ENCODE measurements at places on chromosomes 2 and 18.
A peak's percentile ranks its signal among the peaks of the same experiment; 100 is the strongest.

GRCh38 chr2:74093426-74093825 lies 54.3 kb downstream of the BOLA3 start:
- no peak for DNase-seq

GRCh38 chr2:233367586-233367985 lies 13.3 kb downstream of the DGKD start:
- no peak for DNase-seq

DNA sequence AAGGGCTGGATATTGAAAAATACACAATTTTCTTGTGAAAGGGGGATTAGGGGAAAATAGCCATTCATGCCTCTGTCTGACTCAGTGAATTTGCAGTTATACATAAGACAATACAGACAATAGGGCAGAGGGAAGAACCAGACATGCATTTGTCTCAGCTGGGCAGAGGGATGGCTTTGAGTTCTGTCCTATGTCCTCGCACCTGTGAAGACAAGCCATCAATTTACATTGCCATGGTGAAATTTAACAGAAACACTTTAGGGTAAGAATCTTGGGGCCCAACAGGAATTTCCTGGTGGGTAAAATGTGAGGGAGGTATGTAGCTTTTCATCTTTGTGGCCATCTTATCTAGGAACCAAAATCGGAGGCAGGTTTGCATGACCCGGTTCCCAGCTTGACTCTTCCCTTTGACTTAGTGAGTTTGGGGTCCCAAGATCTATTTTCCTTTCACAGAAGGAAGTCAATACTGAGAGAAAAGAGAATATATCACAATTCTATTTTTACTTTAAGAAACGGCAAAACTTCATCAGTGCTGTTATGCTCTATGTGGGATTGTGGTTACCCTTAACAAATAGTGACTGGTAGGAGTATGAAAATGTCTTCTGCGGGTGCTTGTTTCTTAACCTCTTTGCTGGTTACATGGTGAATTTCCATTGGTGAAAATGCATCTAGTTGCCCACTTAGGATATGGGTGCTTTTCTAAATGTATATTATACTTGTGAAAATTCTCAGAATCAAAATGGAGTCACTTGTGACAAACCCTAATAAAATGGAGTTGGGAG lies 221.8 kb downstream of the SPP2 start:
- DNase-seq = no peak

DNA sequence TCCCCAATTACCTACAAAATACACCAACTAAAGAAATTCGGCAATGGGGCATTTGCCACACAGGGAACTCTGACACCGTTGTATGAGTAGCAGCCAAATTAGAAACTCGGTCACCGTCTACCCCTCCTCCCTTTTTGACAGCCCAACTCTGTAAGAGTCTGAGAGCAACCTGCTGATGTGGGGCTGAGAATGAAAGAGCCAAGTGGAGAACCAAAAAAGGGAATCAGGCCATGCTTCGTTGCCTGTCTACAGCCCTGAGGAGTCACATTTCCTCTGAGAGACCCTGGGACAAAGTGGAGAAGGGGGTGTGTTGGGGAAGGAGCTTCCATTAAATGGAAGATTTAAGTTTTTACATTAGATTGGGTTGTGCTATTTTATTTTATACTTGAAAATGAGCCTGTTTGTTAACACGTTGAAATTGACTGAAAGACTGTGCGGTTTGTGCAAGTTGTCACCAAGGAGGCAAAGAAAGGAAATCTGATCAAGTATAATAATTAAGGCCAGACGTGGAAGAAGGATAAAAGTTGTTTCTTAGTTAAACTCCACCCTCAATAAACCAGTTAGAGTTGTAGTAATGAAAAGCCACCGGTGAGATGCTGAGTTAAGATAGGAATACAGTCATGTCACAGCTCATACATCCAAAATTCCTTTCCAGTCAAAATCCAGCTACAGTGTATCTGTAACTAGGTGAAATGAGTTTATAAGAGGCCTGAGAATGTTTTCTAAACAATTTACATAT lies 131.7 kb upstream of the CREB1 start:
- DNase-seq = no peak

DNA sequence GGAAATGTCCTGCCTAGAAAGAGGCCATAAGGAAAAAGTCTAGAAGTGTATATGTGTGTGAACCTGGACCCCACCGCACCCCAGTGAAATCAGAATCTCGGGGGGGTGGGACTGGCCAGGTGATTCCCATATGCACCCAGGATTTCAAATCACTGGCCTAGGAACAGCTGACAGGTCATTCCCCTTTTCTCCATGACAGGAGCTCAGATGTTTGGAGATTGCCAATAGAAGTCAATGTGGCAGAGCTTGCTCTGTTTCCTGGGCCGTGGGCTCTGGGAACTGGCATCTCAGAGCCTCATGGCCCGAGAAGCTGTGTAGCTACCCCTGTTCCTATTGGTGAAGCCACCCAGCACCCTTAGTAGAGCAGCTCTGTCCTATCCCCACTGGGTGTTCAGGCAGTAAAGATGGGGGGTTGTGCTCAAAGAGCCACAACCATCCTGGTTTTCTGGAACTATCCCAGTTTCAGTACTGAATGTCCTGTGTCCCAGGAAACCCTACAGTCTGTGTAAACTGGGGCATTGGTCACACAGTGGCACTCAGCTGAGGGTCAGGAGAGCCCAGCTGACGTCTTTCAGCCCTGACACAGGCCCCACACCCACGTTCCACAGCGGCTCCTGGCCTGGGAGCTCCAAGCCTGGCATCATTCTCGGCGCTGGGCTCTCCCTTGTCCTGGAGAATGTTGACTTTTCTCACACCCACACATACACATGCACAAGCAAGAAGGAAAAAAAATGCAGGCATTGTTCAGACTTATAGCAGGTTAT lies 18.9 kb downstream of the GNLY start:
- no peak for DNase-seq

GRCh38 chr2:73762571-73762970 lies 17.3 kb downstream of the DUSP11 start:
- DNase-seq = no peak

GRCh38 chr2:69059731-69060290 lies 46.8 kb downstream of the ANTXR1 start:
- no peak for DNase-seq

DNA sequence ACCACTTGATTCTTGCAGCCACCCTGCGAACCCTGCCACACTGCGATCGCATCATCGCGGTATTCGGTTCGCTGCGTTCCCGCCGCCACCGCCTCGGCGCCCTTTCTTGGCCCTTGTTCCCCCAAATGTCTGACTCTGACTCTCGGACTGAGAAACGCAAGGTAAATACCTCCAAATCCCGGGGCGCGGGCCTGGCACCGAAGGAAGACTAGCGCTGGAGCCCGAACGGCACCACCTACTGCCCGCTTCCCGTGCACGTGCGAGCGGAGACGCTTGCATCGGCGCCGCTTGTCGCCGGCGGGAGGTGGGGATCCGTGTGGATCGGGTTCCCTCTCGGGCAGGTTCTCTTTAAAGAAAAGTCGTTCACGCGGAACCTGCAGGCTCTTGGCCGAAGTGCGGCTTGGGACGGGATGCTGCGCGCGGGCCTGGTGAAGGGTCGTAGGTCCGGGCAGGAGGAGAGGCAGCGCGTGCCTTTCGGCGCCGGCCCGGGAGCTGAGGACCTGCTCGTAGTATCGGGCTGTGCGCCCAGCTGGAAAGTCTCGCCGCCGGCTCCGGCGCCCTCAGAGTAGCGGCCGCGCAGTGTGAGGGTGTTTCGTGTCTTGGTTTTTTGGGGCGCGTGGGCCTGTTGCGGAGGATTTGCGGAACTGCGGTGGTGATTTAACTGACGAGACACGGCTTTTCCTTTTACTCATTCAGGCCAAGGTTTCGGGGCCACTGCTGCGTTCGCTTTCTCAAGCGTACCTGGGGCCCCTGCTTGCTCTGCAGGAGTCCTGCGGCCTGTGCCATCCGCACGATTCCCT lies 514 bp downstream of the BCL2L11 start:
- DNase-seq = no peak

- no peak for DNase-seq
Observed at GRCh38 chr2:382728-383022, 94.8 kb upstream of the ALKAL2 start.

GRCh38 chr2:159695795-159696448 lies 16.4 kb upstream of the MARCHF7 start:
- no peak for DNase-seq

GRCh38 chr2:109685453-109685852 lies 71.3 kb downstream of the SOWAHC start:
- peak; percentile 38 for DNase-seq

- DNase-seq = no peak
Observed at GRCh38 chr2:216570357-216570756, 62.9 kb upstream of the IGFBP2 start.

DNA sequence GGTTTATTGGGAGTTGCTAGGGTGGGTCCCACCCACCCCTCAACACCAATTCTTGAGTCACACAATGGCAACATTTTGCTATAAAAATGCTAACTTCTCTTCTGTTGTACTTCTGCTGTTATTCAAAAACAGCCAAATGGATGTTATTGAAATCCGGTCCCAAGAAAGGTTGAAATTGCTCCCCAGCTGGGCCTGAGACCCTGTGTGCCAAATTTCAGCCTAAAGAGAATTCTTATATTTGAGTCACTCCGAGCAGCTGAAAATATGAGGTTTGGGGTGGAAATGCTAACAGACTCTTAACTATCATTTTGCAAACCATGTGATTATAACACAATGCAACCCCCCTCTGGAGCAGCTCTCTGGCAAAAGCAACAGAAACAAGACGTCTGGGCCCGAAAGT lies 27.0 kb upstream of the ACVR1 start:
- no peak for DNase-seq

GRCh38 chr2:27485496-27485895 lies 4.0 kb downstream of the IFT172 start:
- no peak for DNase-seq

GRCh38 chr2:45885171-45885621 lies 233.7 kb downstream of the PRKCE start:
- DNase-seq = no peak

- no peak for DNase-seq
Observed at GRCh38 chr2:189276277-189276676, 96.7 kb upstream of the COL5A2 start.

- no peak for DNase-seq
Observed at GRCh38 chr2:208608122-208608835, 201.7 kb downstream of the PTH2R start.

GRCh38 chr2:197010200-197011020 lies 83.9 kb upstream of the PGAP1 start:
- no peak for DNase-seq

- no peak for DNase-seq
Observed at GRCh38 chr18:22213333-22213973, 44.1 kb downstream of the GATA6 start.

GRCh38 chr2:174690026-174690425 lies 74.2 kb downstream of the CHRNA1 start:
- DNase-seq = no peak

GRCh38 chr2:160408173-160408958 lies 85.2 kb downstream of the RBMS1 start:
- DNase-seq = no peak

- DNase-seq = no peak
Observed at GRCh38 chr2:150339282-150339681, 148.2 kb downstream of the RND3 start.

GRCh38 chr18:48915626-48916425 lies 34.9 kb downstream of the SMAD7 start:
- no peak for DNase-seq

GRCh38 chr18:48922801-48923730 lies 27.7 kb downstream of the SMAD7 start:
- peak; percentile 86 for DNase-seq

DNA sequence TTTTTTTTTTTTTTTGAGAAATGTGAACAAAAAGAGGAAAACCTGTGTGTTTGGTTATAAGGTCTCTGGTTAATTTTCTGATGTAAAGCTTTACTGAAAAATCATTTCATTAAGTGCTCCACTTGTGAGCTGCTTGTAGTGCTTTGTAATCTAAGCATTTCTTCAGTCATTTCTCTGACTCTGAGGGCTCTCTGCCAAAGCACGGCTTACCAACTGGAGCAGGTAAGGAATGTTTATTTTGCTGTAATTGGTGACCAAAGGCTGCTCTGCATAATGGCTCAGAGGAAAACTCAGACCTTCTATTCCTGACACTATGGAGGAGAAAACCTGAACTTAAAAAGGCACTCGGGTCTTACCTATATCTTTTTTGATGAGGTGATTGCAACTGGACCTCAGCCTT lies 848.8 kb downstream of the MBD2 start:
- DNase-seq = no peak

GRCh38 chr2:168529054-168529833 lies 73.2 kb downstream of the CERS6 start:
- DNase-seq = no peak

DNA sequence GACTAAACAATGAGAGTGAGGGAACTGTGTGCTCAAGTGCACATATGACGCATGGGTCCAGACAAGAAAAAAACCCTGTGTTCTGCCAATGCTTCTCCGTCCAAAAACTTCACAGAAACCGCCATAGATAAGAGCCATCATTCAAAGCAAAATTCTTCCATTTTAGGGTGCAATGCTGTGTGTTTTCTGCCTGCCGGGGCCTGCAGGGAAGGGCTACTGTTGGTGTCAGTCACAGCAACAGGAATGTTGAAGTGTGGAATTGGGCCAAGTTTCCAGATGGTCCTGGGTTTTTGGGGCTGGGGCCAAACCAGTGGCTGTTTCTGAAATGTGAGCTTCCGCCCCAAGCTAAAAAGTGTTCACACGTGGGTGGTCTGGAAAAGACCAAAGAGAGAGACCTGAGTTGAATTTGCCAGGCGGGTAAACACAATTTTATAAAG lies 677 bp upstream of the MC2R start:
- DNase-seq = no peak

DNA sequence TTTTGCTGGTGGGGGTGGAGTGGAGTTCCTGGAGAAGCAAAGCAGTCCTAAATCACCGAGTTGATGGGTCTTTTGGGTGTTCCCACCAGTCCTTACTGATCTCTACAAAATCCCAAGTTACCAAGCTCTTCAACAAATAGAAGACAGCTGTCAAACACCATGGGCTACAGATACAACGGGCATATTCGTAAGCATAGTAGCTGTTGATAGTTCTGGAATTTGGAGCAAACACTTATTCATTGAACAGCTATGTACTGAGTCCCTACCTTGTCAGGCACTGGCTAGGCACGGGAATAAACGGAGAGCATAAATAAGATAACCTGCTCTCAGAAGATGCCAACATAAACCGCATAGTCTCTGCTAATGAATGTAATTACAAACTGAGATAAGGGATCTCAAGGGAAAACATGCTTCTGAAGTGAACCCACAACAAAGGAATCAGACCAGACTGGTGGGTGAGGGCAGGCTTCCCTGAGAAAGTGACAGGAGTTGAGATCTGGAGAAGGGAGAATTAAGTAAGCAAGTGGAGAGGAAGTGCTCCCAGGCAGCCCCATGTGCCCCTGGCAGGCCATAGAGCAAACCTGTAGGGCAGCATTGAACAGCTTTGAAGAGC lies 947 bp upstream of the ANKRD44 start:
- no peak for DNase-seq

DNA sequence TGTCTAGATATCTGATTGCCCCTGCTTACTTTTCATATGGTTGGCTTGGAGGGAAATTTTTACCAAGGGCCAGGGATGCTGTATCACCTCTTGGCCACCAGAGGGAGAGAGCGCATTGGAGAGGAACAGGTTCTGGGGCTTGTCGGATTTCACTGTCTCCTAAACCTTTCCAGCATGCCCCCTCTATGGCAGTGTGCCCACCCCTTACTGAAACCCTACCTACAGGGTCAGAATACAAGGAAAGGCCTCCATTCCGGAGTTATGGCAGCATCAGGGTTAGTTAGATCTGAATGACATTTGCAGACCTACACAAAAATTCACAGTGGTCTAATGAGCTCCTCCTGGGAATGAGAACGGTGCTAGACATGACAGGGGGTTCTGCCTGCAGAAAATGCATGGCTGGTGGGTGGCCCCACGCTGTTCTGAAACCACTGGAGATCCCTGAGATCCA lies 5.8 kb downstream of the SLC14A2 start:
- no peak for DNase-seq

GRCh38 chr2:75604484-75604883 lies 42.1 kb upstream of the MRPL19 start:
- DNase-seq = no peak
